ENCODE measurements at places on chromosomes 6 and 20.

DNA sequence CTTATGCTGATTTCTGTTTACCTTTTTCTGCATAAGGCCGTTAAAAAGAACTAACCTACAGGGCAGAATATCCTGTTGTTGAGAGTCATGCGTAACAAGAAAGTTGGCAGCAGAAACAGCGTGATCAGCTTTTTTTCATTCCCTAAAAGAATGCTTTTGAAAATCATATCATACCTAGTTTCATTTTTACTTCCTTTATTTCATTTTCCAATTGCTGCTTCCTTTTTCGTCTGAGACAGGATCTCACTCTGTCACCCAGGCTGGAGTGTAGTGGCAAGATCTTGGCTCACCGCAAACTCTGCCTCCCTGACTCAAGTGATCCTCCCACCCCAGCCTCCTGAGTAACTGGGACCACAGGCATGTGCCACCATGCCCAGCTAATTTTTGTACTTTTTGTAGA is 4.1 kb downstream of the CALHM6 start:
- DNase-seq: no peak

GRCh38 chr6:48736501-48737206 is 625.7 kb upstream of the PTCHD4 start:
- no peak for DNase-seq

GRCh38 chr6:37283268-37283667 is 25.3 kb upstream of the TMEM217 start:
- DNase-seq: no peak

- DNase-seq: no peak
Measured at GRCh38 chr20:59259946-59260345, 40.5 kb upstream of the EDN3 start.

DNA sequence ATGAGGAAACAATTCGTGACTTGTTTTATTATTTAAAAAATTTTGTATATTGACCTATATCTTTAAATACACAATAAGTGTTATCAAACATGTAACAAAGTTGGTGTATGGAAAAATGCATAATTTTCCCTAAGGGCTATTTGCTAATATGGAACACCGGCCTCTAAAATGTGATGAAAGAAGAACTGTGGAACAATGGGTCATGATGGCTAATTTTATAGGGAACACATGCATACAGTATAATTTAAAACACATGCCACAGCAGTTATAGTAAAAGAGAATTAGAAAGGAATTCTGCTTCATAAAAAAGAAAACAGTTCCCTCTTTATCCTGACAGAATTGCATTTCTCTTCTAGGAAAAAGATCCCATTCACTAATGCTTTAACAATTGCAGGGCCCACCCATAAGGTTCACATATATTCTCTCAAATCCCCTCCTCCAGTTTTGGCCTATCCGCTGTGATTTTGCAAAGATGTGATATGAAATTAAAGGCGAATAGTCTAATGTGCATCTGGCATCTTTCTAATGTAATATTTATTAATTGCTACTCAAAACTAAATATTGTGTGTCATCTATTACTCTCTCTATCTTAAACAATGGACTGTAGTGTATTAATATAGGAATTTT is 628.1 kb upstream of the CITED2 start:
- DNase-seq: no peak

- no peak for DNase-seq
Measured at GRCh38 chr6:166612471-166612881, 14.6 kb downstream of the RPS6KA2 start.

GRCh38 chr20:14331646-14332045 is 5.8 kb downstream of the FLRT3 start:
- no peak for DNase-seq

GRCh38 chr20:56689318-56689717 is 60.2 kb downstream of the TFAP2C start:
- DNase-seq: no peak

- no peak for DNase-seq
Measured at GRCh38 chr20:37204056-37204455, 24.7 kb upstream of the MROH8 start.

DNA sequence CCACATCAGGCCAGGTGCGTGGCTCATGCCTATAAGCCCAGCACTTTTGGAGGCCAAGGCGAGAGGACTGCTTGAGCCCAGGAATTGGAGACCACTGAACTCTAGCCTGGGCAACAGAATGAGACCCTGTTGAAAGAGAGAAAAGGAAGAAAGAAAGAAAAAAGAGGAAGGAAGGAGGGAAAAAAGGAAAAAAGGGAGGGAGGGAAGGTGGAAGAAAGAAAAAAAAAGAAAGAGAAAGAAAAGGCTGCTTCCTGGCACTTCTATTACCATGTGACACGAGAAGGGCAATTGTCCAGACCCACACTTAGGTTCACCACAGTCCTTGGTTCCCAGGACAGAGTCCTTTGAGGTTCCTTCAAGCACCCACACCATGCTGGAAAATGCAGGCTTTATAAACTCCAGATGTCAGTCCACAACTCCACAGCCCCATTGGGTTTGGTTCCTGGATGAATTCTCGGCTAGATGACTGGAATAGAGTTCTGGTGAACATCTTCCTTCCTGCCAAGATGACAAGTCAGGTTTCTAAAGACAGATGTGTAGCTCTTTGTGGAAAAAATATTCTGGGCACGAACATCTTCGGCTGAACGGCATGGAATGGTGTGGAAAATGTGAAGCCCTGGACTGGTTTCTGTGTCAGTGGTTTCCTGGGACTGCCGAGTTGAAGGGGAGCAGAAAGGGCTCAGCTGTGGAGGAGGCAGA is 32.5 kb downstream of the NT5E start:
- DNase-seq: no peak

GRCh38 chr6:170212956-170213636 is 77.8 kb downstream of the DLL1 start:
- no peak for DNase-seq

DNA sequence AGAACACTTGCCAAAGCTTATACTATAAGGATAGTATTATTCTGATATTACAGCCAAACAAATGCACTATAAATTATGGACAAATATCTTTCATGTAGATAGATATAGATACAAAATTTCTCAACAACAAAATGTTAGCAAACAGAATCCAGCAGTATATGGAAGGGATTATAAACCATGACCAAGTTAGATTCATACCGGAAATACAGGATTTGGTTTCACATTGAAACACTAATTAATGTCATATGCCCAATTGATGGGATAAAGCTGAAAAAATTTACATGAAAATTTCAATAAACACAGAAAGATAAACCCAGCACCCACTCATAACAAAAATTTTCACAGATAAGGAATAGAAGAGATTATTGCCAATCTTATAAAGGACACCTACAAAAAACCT is 770.3 kb upstream of the SLC35B3 start:
- DNase-seq: no peak

GRCh38 chr6:11439017-11439420 is 98.5 kb upstream of the TMEM170B start:
- no peak for DNase-seq

DNA sequence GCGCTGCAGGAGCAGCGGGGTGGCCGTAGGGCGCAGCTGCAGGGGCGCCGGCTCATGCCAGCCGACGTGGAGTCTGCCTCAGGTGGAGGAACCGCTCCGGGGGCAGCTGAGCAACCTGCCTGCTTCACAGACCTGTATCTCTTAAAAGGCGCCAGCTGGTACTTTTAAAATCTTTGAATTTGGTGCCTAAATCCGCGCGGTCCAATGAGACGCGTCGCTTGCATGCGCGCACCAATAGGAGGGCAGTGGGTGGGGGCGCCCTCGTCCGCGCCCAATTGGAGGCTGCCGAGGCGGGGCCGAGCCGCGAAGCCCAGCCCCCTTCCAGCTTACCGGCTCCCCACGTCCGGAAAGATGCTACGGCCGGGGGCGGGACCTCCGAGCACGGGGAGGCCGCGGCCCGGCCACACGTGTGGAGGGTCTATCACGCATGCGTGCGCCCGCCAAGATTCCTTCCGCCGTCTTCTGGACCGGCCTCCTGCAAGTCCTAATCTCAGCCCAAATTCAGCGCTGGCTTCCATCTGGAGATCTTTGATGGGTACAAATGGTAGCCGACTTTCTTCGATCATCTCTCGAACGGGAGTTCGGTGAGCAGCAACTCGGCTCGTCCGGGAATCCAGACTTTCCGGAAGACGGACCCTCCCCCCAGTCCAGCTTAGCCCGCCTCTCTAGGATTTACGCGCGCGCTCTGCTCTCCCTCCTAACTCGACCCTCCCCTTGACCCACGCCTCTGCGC is at the start of gene FBXO5:
Gene FBXO5 (minus strand): TSS at position 138 of the 733 bp plus-strand sequence. CDS start 82 bp downstream, at position 56.
- DNase-seq: peak; percentile 93

- DNase-seq: no peak
Measured at GRCh38 chr6:10415617-10416480, 975 bp upstream of the TFAP2A start.

DNA sequence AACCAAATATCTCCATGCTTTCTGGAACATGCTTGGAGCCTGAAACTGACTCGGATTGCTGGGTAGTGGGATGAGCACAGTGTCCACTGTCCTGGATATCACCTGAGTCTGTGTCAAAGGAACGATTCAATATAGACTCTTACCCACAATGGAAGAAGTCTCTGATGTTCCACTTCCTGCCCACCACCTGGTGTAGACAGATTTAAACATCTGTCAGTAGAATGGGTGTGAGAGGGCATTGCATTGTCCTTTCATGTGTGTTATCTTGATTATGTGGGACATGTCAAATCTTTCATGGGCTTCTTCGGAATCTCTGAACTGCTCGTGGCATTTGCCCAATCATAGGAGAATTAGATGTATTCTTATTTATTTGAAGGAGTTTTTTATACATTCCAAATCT is 20.8 kb downstream of the ULBP3 start:
- DNase-seq: no peak

- no peak for DNase-seq
Measured at GRCh38 chr6:41850861-41851260, 44.3 kb downstream of the USP49 start.

GRCh38 chr6:149694921-149695320 is 23.0 kb downstream of the LATS1 start:
- no peak for DNase-seq

DNA sequence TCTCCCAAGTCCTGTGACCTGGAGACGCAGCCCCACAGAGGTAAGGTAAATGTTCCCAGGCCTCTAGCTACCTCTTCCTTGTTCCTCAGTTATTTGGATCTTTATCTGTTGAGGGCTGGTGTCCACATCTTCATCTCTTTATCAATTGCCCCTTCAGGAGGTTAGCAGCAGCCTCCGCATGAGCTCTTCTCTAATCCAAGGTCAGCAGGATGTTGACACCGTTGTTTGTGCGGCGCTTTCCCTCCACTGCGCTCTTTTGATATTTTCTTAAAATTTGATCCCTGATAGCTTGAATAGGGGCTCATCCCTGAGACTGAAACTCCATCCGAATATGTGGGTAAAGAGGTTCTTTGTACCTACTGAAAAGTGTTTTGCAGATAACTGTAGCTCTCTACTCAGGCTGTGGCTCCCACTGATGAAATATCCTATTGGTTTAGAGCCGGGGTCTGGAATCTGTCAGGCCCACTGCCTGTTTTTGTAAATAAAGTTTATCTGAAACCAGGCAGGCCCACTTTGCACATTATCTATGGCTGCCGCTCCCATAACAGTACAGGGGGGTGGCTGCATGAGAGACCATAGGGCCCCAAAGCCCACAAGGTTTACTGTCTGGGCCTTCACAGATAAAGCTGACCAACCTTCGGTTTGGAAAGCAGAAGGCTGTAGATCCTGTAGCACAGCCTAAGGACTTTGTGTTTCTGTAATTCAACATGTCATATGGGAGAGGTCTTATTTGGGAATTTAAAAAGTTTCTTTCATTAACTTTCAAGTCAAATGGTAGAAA is 362.6 kb downstream of the QKI start:
- no peak for DNase-seq
